LHCN-M2 (cell line): ENCODE measurements at places on chromosomes 2 and 18. TPM values are rescaled to one million over a fixed set of nuclear protein-coding genes. Genes with fewer than 3 reads are reported as not detected.

Gene RGPD8
- total RNA-seq: 4.1 and 4.2 TPM in 2 replicates

Gene KCNE4
- total RNA-seq: 4.0 and 6.3 TPM in 2 replicates

Gene RGPD4
- total RNA-seq: not detected in 2 replicates

Gene FSHR
- not detected in 2 replicates for total RNA-seq

Gene EEF1B2
- total RNA-seq: 480 and 488 TPM in 2 replicates

Gene HMSD
- not detected in 2 replicates for total RNA-seq

Gene POTEI
- not detected in 2 replicates for total RNA-seq

Gene DYNAP
- total RNA-seq: not detected in 2 replicates

Gene GKN2
- not detected in 2 replicates for total RNA-seq

GRCh38 chr2:16332681-16333557 lies 332.7 kb downstream of the CYRIA start:
- DNase-seq: no peak

DNA sequence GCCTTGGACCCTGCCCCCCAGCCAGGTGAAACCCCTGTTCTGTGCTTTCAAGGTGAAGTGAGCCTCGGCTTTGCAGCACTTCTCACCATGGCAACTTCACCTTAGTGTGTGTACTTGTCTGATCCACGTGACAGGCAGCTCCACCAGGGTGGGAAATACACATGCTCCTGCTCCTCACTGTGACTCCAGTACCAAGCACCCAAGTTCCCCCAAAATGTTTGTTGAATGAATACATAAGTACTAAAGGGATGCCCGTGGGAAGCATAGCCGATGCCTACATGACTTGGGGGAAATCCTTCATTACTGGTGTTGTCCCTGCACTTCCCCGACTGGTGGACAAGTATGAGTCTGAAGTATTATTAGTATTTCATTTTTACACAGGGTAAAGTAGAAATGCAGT lies 41.8 kb upstream of the GBX2 start:
- DNase-seq: no peak

DNA sequence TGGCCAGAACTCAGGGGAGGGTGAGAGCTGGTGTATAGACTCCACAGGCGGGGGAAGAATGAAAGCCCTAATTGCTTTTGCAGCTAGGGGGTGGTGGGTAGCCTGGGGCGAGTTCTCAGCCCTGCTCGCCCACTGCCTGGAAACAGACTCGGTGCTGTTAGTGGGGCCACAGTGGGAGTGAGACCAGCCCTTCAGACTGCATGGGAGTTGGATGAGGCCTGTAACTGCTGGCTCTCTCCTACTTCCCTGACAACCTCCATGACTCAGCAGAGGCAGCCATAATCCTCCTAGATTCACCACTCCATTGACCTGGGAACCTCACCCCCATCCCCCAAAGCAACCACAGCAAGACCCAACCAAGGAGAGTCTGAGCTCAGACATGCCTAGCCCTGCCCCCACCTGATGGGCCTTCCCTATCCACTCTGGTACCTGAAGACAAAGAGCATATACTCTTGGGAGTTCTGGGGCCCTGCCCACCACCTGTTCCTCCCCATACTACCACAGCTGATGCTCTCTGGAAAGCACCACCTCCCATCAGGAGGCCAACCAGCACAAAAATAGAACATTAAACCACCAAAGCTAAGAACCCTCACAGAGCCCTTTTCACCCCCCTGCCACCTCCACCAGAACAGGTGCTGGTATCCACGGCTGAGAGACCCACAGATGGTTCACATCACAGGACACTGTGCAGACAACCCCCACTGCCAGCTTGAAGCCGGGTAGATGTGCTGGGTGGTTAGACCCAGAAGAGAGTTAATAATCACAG lies 226.3 kb downstream of the EIPR1 start:
- peak; percentile 33 for DNase-seq

DNA sequence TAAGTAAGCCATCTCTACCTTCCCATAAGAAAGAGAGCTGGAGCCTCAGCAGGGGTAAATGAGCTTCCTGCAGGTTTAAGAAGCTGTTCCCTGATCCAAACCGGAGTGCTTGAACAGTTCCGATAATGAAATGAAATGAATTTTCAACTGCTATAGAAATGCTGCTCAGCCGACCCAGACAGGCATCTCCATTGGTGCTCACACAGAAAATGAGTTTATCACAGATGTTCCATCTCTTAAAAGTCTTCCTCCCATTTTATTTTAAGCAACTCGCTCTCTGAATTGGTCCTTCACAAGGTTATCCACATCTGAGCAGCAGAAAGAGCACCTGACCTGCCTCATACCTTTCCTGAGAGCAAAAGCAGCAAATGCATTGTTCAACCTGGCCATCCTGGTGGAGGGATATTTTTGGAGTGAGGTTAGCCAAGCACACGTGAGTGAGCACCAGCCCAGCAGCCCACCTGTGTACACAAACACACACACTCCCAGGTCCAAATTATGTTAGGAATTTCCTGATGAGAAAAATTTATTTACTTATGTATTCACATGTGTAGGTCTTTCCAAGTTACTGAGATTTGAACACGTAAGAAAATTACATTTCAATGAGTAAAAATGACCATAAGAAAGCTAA lies 42.2 kb upstream of the CCDC68 start:
- no peak for DNase-seq

DNA sequence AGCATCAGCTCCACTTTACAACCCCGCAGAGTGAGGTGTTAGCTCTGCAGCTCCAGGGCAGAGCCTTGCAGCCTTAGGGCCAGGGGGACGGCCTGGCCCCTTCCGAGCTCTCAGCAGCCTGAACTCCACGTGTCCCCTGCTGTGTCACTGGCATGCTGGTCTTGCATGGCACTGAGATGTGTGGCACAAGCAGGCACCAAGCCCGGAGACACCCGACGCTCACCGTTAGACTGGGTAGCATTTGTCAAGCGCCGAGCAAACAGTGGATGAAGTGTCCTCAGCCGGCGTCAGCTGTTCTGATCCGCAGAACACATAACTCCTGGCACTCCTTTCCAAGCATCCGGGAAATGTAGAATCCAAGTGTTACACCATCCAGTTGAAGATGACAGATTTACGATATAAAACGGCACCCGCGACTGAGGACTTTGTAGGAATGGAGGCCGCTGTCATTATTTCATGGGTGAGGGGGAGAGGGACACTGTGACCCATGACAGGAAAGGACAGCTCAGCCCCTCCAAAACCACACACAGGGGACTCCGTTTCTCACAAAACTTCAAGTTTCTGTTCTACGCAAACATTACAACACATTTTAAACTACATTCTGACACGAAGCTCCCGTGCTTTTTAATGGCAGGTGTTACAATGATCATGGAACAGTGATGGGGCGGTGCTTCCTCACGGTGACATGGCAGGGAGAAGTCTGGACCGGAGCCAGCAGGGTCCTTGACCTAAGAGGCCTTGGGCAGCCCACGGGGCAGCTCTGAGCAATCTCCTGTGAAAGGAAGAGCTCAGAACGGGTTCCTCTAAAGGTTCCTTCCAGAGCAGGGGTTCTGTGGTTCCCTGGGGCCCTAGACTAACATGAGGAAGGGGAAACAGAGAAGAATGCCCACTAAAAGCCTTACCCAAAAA lies 89.4 kb downstream of the HDAC4 start:
- DNase-seq: peak; percentile 87

DNA sequence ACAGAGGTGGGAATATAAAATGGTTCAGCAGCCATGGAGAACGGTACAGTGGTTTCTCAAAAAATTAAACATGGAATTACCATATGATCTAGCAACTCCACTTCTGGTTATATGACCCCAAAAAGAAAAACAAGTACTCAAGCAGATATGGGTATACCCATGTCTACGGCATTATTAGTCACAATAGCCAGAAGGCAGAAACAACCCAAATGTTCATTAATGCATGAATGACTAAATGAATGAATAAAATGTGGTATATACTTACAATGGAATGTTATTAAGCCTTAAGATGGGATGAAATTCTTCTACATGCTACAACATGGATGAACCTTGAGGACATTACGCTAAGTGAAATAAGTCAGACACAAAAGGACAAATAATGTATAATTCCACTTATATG lies 266.8 kb upstream of the FBXO11 start:
- DNase-seq: no peak

- no peak for DNase-seq
Observed at GRCh38 chr2:104790901-104791495, 62.9 kb upstream of the POU3F3 start.

DNA sequence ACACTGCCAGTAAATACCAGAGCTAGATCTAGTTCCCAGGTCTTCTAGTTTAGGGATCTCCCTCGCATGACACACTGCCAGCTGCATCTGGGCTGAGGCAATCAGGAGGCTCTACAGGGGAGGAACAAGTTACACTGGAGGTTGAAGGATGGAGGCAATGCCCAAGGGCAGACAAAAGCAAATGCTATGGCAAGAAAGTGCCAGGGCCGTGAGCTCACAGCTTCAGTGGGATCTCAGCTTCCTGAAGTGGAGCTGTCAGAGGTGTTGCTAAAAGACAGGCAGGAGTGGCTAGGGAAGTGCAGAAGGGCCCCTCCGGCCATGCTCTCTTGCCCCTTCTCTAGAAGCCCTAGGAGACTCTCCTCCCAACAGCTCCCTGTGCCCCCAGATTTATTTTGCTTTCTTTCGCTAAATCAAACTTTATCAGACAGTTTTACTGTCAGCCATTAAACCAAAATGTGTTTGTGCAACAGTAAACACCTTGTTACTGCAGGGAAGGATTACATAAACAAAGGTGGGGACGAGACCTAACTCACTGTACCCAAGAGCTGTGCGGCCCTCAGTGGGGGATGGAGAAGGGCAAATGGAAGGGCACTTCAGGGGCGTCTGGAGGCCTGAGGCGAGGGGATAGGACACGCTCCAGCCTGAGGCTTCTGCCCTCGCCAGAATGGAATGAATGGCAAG lies 39.4 kb upstream of the PKDCC start:
- peak; percentile 26 for DNase-seq
